Dermis microvascular lymphatic vessel endothelial cell (primary cell): ENCODE measurements at places on chromosomes 1 and 21. TPM values are rescaled to one million over a fixed set of nuclear protein-coding genes. Genes with fewer than 3 reads are reported as not detected.

The KRTAP11-1 gene
- total RNA-seq, result not detected in 2 replicates

GRCh38 chr1:248521856-248522255, 14.0 kb downstream of the OR2G6 start:
- no peak for DNase-seq

GRCh38 chr1:228900099-228900885, 165.0 kb downstream of the RHOU start:
- no peak for DNase-seq

The TSPEAR gene
- total RNA-seq, result 0.13 TPM in 2 replicates

GRCh38 chr1:49651136-49651535, 372.6 kb downstream of the AGBL4 start:
- no peak for DNase-seq

DNA sequence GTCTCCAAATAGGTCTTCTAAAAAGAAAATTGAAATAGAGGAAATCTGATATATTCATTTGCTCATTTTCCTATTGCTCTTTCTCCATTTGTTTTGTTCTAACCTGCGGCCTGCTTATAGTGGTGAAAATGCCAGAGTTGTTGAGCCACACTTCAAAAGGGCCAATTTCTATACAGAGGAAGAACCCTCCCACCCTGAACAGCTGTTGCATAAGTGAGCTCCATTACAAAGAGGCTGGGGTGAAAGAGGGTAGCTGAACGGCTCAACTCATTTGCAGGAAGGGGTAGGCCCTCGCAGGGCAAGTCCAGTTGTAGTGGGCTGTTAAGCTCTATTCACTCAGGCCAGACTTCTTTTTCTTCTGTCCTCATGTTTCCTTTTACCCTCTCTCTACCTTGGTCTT, 8.8 kb downstream of the ADCY10 start:
- peak; percentile 13 for DNase-seq

The NUP210L gene
- total RNA-seq, result under 0.01 TPM in 2 replicates

DNA sequence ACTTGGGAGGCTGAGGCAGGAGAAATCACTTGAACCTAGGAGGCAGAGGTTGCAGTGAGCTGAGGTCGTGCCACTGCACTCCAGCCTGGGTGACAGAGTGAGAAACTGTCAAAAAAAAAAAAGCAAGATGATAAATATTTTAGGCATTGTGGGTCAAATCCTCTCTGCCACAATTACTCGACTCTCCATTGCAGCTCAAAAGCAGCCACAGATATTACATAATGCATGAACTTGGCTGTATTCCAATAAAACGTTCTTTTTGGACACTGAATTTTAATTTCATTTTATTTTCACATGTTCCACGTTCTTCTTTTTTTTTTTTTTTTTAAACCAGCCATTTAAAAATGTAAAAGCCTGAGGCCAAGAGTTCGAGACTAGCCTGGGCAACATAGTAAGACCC, 69.4 kb downstream of the TCP10L start:
- DNase-seq, result no peak

GRCh38 chr1:203051841-203052324, 25.6 kb downstream of the PPFIA4 start:
- no peak for DNase-seq

DNA sequence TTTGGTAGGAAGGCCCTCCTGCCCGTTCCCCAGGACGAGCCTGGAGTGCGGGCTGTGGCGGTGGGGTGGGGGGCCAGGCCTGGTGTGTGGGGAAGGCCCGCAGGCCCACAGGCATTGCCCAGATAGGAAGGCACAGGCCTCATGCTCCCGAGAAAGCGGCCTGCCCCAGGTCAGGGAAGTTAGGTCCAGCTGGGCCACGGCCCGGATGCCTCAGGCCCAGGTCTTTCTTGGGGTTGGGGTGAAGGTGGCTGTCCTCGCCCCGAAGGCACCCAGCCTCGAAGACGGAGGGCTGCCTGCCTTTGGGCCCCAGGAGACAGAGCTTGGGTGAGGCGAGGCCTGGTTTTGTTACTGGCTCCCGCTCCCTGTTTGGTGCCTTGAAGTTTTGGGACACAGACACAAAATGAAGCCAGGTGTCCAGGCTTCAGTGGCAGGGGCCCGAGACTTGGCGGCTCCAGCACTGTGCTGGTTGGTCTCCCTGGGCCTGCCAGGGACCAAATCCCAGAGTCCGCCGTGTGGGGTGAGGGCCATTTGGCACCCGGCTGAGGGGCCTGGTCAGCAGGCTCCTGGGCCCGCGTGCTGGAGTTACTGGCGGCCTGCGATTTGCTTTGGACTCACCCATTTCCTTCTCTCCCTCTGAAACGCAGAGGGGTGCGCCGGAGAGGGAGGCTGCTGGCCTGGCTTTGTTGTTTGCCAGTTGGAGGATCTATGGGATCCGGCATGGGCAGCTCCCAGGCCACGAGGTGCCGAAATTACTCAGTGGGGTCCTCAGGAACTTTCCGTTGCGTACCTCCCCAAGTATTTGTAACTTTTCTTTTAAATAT, 2.0 kb downstream of the SKI start:
- DNase-seq, result peak; percentile 55

DNA sequence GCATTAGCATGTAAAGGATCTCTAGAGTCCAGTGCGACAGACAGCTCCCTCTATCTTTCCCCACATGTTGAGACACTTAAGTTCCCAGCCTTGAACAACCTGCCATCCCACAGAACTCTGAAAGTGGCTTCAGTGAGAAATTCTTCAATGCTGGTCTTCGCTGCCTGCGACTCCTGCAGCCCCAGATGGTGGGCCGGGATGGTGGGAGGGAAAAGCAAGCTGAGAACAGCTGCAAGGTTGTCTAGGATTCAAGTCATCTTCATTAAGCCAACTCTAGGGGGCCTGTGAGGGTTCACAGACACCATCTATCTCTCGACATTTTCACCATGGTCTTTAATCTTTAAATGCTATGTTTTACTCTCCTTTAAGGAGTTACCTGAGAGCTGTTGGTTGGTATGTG, 185.5 kb upstream of the C1orf174 start:
- DNase-seq, result no peak

The RGS1 gene
- not detected in 2 replicates for total RNA-seq

- no peak for DNase-seq
Observed at GRCh38 chr1:26686795-26687194, 9.0 kb upstream of the ARID1A start.

The FCRL4 gene
- not detected in 2 replicates for total RNA-seq

DNA sequence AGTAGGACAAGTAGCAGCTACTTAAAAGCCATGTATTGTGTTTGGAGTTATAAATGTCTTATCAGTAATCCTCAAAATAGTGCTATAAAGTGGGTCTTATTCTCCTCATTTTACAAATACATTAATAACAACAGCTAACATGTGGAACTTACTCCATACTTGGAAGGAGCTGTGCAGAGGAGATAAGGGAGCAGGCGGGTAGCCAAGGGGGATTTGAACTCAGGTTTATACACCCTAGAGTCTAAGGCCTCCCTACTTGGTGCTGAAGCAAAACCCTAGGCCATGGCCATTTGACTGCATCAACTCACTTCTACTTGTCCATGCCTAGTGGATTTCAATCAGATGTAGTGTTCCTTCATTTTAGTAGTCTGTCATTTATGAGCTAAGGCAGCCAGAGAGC, 72.1 kb downstream of the LMO4 start:
- DNase-seq, result no peak

DNA sequence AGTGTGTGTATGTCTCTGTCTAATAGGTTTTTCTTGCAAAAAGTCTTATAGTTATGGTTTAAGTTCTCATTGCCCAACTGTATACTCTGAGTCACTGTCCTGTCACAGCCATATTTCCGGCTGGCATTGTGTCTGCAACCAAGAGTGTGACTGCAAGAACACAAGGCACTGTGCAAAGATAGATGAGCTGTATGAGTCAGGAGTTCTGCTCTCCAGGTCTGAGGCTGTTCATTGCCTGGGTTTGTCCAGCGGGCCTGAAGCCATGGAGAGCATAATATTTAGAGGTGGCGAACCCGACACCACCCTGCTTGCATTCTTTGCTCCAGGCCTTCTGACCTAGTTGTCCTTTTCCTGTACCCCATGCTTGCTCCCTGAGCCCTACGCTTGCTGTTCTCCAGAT, 50.9 kb upstream of the CNIH3 start:
- peak; percentile 73 for DNase-seq

DNA sequence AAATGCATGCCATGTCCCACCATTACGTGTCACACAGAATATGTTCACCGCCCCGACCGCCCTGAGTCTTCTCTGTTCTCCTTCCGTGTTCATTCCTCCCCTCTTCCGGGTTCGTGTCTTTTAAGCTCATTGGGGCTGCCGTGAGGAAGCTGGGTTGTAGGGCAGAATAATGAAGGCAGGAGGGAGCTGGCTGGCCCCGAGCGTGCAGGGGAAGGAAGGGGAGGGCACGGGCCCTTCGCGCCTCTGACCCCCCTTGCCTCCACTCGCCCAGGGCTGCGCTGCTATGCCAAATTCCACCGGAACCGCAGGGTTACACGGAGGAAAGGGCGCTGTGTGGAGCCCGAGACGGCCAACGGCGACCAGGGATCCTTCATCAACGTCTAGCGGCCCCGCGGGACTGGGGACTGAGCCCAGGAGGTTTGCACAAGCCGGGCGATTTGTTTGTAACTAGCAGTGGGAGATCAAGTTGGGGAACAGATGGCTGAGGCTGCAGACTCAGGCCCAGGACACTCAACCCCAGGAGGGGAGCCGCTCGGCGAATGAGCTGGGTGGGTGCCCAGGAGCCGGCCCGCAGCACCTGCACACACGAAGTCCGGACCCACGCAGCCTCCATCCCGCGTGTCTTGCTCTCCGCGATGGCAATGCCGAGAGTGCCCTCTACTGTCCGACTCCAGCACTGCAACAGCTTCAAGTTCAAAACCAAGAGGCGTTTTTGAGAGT, 16.5 kb upstream of the AGTRAP start:
- DNase-seq, result peak; percentile 48

GRCh38 chr1:110689868-110690267, 15.1 kb upstream of the KCNA3 start:
- DNase-seq, result no peak

The FAM177B gene
- not detected in 2 replicates for total RNA-seq

The RPE65 gene
- not detected in 2 replicates for total RNA-seq

GRCh38 chr1:221302810-221303209, 423.6 kb downstream of the HLX start:
- DNase-seq, result no peak

The TOMM20 gene
- 73.6 and 92.5 TPM in 2 replicates for total RNA-seq

The FASLG gene
- not detected in 2 replicates for total RNA-seq

The FAM72C gene
- 0.38 and 0.39 TPM in 2 replicates for total RNA-seq

The LGR6 gene
- not detected in 2 replicates for total RNA-seq

The ACOT7 gene
- total RNA-seq, result 21.8 and 23.9 TPM in 2 replicates

DNA sequence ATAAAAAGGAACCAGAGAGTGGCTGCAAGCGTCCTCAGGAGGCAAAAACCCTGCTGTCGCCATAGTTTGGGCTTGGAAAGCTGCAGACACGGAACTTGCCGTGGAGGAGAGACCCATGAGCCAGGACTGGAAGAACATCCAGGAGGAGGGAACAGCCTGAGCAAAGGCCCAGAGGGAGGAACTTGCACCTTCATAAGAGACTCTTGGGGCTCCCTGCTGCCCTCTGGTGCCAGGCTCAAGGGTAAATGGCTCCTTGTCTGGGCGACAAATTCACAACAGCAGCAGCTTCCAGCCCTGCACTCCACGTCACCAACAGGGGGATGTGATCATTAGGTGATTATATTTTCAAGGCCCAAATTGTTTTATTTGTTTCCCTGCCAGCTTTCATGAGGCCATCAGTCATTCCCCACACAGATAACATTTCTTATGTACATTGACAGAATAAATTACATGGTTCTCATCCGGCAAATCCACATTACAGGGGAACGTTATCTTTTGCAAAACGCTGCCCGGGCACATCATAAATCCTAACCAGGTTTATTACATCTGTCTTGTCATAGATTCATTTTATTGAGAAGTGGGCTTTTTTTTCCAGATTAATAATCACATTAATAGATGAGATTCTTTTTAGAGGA, 143.0 kb upstream of the GRIK3 start:
- DNase-seq, result peak; percentile 35

The ZNF436 gene
- 16.8 and 18.5 TPM in 2 replicates for total RNA-seq

The GSTM4 gene
- total RNA-seq, result 1.2 and 1.3 TPM in 2 replicates

DNA sequence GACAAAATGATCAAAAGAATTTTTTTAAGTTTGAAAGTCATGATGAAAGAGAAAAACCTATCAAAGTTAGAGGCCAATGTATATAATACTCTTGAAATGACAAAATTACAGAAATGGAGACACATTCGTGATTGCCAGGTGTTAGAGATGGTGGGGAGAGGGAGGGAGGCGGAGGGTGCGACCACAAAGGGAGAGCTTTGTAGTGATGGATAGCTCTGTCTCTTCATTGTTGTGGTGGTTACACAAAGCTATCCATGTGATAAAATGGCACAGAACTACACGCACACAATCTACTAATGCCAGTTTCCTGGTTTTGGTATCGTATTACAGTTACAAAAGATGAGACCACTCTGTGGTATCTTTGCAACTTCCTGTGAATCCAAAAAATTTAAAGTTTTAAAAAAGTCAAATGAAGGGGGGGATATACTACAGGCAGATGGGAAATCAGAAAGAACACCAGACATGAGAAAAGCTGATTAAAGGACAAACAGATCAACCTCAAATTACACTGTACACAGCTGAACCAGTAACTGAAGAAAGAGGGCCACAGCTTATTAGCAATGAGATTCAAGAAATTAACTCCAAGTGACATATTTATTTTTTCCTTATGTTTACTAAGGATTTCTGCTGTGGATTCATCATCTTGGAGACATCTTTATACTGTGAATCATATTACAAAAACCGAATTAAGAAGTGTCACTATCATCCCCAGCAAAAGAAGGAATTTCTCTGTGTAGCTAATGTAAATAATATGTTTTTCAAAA, 199.1 kb downstream of the SLC45A1 start:
- no peak for DNase-seq

- no peak for DNase-seq
Observed at GRCh38 chr1:15693371-15693770, 9.3 kb downstream of the PLEKHM2 start.

GRCh38 chr1:9107136-9107535, 21.8 kb downstream of the GPR157 start:
- no peak for DNase-seq

GRCh38 chr1:51019811-51020210, 49.8 kb downstream of the CDKN2C start:
- no peak for DNase-seq

DNA sequence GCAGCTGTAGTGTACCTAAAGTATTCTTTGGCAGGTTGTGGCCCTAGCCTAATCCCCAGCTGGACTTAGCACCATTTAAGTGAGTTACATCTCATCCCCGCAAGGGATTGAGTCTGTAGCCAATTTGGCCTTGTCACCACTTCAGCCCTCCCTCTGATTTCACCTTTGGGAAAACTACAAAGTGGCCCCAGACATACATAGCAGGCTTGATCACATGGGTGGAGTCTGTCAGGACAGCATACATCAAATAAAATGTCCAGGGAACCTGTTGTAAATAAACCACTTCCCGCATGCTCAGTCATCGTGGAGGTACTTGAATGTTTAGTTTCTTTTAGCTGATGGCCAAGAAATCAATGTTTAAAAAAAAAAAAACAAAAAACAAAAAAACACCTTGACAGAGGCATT, 142.5 kb downstream of the DHRS3 start:
- no peak for DNase-seq

- no peak for DNase-seq
Observed at GRCh38 chr1:182668521-182669054, 15.8 kb downstream of the RGS8 start.

- DNase-seq, result peak; percentile 68
Observed at GRCh38 chr1:116360429-116361173, 12.4 kb upstream of the ATP1A1 start.

GRCh38 chr21:21163904-21164303, 165.7 kb downstream of the NCAM2 start:
- peak; percentile 43 for DNase-seq
